Stimulated activated naive CD4-positive, alpha-beta T cell (primary cell): ENCODE measurements at places on chromosomes 7 and 10.

- no peak for DNase-seq
These were observed 176.6 kb downstream of the CTNNA3 start for GRCh38 chr10:67519434-67519833.

DNA sequence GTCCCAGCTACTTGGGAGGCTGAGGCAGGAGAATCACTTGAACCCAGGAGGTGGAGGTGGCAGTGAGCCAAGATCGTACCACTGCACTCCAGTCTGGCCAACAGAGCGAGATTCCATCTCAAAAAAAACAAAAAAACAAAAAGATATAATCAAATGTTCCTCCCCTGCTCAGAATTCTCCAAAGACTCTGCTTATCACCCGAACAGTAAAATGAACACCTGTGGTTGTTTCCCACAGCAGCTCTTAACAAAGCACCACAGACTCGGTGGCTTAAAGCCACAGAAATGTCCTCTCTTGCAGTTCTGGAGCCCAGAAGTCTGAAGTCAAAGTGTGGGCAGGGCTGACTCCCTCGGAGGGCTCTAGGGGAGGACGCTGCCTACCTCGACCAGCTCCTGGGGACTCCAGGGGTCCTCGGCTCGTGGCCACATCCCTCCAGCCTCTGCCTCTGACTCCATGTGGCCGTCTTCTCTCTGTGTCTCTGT lies 4.1 kb upstream of the INTS1 start:
- DNase-seq, result no peak

DNA sequence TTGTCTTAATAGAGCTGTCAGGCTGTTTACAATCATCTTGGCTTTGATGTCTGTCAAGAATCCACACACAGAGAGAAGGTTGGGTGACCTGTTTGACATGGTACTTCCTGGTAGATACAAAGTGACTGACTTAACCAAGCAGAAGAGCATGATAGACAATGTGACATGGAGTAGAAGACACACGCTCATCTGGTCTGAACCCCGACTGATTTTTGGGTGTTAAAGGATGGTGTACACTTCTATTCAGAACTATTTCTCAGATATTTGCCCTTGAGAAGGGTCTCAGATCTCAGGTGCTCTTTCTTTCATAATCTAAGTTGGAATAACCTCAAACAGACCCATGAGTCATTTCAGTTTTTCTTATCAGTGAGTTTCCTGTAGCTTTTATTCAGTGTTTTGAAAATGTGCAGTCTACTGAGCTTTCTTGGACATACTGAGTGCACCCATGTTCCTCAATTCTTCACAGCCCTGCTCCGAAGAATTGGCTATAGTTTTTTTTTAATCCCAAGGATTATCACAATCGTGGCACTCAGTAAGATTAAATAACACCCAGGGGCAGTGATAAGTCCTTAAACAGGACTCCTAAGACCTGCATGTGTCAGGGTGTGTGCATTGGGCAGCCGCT lies 46.4 kb upstream of the NXPH1 start:
- no peak for DNase-seq

DNA sequence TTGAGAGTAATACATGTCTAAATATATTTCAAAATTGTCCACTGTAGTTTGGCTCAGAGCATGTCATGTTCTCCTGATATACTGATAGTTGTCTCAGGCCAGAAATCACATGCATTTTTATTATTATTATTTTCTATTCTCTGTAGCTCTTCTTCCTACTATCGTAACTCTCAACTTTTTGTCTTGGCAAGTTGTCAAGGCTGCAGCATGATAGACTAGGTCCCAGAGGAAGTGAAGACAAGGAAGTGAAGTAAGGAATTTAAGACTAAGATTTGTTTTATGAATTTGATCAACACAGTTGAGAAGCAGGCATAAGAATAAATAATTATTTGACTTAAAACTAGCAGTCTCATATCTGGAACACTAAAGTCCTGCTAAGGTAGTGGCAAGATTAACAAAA lies 369.5 kb downstream of the ABCA13 start:
- DNase-seq, result no peak

DNA sequence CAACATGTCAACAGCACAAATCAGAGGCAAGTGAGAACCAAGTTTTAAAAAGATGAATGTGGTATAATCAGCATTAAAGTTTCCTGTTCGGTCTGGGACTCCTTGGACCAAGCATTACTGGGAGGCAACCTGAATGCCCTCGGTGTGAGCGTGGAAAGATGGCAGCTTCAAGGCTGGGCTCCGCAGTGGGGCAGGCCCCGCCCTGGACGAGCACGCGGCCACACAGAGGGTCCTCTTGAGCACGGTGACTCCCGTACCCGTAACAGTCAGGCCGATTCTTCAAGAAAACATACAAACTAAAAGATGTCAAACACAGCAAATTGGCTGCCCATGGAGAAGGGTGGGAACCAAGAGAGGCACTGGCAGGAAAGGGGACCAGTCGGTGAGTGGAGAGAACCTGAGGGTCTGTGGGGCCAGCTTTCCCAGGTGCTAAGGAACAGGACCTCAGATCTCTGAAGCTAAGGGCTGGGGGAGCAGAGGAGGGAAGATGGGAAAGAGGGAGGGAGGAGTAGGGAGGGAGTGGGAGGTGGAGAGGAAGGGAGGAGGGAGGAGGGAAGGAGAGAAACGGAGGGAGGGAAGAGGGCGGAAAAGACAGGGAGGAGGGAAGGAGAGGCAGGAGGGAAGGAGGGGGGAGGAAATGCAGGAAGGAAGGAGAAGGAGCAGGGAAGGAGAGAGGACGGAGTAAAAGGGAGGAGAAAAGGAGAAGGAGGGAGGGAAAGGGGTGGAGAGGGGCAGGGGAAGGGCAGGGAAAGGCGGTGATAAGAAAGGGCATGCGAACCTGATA lies 71.2 kb upstream of the FAM20C start:
- no peak for DNase-seq

- DNase-seq, result no peak
These were observed 166.4 kb upstream of the COBL start for GRCh38 chr7:51482976-51483375.

DNA sequence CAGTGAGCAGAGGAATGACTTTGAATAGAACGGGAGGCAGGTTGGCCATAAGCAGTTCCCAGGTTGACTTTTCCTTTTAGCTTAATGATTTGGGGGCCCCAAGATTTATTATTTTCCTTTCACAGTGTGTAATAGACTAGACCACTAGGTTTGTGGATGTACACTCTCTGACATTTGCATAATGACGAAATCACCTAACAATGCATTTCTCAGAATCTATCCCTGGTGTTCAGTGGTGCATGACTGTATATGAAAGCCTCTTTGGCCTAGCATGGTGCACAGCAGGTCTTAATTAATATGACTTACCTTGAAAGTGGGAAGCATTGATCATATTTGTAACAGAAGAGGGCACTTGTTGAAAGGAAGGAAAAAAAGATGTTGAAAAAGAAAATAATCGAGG lies 761.9 kb downstream of the TYW1 start:
- no peak for DNase-seq

DNA sequence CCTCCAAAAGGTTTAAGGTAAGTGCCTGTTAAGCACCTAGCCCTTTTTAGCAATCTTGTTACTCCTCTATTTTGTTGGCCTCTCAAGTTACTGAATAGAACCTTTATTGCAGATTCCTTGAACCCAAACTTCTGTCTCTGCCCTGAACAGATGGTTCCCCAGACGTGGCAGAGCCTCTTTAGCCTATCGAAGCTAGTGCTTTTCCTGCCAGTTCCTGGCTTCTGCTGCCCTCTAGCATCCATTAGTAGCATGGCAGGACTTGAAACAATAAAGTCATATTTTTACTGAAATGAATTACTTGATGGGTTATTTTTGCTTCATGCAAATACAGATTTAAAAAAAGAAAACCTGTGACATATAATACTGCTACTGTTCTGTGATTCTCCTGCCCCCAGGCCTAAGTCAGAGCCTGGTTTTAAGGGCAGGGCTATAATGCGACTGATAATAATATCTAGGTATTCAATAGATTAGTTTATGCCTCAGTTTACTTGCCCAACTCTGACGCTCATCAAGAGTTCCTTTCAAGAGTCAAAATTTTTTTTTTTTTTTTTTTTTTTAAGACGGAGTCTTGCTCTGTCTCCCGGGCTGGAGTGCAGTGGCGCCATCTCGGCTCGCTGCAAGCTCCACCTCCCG lies 84.3 kb upstream of the PHF14 start:
- no peak for DNase-seq

DNA sequence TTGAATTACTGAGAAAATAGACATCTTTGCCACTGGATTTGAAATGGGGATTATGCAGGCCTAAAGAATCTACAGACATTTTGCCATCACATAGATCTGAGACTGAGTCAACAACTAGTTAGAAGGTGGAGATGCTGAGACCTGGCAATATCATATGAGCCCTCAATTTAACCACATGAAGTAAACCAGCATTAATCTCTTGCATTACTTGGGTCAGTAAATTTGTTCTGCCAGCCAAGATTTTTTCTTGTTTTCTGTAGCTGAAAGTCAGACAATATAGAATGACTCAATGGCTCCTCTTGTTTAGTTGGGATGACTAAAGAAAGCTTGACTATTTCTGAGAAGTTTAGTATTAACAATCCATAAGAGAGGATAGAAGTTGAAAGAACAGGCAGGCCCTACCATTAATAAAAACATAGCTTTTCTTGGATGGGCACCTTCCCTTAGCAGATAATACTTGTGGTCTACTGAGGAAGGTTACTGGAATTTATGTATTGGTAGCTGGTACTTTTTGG lies 396.7 kb upstream of the SORCS1 start:
- DNase-seq, result no peak

- DNase-seq, result no peak
These were observed 14.3 kb downstream of the SKIDA1 start for GRCh38 chr10:21511095-21511570.

DNA sequence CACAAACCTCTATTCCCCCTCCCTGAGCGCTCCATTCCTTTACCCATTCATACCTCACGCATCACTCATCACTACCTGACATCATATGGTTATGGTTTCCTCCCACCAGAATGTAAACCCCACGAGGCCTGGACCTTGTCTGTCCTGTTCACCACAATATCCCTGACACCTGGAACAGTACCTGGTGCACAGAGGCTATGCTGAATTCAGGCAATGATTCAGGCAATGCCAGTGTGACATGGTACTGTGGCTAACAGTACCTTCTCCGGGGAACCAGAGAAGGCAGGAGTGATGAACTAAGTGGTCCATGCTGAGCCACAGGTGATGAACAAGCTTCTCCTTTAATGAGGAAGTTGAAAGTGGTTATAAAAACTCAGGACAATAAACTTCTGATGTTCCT lies 202.5 kb upstream of the PLXNA4 start:
- DNase-seq, result no peak

DNA sequence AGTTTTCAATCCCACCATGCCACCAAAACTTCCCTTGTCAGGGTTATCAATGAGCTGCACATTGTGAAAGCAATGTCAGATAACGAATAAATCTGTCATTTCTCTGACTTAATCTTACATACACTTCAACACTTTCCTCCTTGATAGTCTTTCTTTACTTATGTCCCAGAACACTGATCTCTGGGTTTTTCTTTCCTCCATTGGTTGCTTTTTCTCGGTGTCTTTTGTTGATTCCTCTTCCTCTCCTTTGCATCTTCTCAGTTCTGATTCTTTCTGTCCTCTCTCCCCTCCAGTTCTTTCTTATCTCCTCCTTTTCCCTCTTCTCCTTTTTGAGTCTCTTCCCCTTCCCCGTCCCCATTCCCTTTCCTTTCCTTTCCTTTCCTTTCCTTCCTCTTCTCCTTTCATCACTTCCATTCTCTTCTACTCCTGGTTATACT lies 16.6 kb downstream of the DNAJB9 start:
- no peak for DNase-seq

- no peak for DNase-seq
These were observed 652 bp downstream of the PCGF5 start for GRCh38 chr10:91220954-91221675.

GRCh38 chr7:38411404-38411803 lies 138.0 kb upstream of the TARP start:
- DNase-seq, result no peak

DNA sequence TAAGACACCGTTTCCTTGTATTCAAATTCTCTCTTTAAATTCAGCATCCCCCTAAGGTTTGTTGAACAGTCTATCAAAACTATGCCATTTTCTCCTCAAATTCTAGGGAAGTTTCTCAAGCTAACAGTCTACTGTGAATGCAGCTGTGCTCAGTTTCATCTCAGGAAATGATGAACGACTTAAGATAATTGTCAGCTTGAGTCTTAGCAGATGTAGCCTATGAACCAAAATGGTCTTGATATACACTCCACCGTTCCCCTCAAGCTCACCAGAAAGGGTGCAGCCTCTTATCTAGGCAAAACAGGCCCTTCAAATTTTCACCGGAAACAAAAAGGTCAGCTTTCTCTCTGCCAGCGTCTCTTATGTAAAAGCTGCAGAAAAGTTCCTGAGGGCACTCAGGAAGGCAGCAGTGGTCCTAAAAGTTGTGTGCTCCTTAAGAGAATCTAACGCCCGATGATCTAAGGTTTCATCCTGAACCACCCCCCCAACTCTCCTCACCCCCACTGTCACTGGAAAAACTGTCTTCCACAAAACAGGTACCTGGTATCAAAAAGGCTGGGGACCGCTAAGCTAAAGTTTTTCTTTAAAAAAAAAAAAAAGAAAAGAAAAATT lies 2.1 kb downstream of the DNAJC9 start:
- DNase-seq, result no peak

- DNase-seq, result no peak
These were observed 806 bp upstream of the VIPR2 start for GRCh38 chr7:159145490-159145855.
